Cortex of kidney (tissue), 1 donor: ENCODE measurements at places on chromosomes 3 and 15.

DNA sequence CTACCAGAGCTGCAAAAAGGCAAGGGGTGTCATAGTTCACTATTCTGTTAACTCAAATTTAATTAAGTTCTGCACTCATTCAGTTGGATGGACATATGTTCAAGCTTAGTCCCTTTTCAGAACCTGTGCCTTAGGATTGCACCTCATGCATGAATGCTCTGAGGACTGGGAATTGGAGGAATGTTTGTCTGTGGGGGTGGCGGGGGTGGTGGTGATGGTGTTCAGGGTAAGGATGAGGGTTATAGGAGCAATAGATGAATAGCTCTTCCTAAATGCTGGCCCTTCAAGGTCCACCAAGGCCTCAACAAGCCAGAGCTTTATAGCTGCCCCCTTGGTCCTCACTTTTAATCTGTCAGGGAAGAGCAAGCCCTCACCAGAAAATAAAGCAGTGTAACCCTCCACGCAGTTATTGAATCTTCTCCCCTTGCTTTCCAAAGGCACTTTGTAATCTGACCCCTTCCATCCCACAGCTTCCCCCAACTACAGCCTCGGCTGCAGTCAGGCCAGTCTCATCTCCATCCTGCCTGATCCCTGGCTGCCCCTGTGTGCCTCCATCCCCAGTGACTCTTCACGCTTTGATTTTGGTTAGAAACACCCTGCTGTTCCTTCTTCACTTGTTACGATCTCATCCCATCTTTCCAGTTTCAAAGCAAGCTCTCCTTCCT, 221.6 kb upstream of the LMCD1 start:
- DNase-seq = no peak

- no peak for DNase-seq
Observed at GRCh38 chr3:129023909-129024308, 22.8 kb downstream of the EFCC1 start.

- DNase-seq = no peak
Observed at GRCh38 chr3:9675736-9676290, 26.5 kb downstream of the MTMR14 start.

- no peak for DNase-seq
Observed at GRCh38 chr3:65869798-65870197, 168.9 kb downstream of the MAGI1 start.

DNA sequence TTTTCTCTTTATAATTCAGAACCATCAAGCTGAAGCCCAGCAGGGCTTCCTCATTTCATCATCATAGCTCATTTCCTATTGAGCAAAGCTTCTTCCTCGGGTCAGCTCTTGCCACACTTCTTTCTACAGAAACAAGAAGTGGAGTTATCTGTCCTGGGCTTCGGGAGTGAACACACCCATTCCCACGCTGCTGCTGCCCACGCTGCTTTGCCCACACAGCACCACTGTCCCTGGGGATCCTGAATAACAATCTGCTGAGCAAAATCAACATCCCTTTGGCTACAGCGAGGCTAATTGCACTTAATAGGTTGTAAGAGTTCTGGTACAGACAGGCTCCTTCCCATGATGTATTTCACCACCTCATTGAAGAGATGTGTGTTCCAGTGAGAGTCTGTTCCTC, 23.7 kb downstream of the CEP19 start:
- no peak for DNase-seq

DNA sequence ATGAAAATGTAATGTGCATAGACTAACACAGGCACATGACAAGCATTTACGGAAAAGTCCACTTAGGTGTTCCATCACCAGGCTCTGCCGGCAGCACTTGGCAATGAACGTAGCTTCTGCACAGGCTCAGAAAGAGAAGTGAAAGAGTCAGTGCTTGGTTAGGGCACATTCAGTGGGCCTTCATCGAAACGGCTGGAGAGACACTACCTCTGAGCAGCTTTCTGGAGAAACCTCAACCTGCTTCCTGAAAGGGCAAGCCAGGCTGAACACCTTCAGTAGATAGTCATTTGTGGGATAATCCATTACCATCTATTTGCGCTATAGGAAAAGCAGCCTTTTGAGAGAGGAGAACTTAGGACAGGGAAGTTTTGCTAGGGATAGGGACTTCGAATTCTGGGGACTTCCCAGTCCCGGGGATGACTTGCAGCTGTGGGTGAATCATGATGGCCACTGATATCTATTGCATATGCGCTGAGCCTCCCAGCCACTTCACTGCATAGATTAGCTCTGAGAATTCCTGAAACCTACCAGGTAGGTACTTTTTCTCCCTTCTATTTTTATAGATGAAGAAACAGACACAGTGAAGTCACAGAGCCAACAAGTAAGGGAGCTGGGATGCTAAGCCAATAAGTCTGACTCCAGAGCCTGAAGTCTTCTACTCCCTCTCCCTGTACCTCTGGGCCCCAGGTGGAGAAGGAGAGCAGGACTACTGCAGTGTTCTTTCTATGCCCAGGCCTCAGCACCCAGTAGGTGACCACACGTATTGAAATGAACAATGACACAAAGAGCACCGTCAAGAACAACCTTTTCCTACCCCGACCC, 4.2 kb upstream of the SH2D7 start:
- DNase-seq = no peak

GRCh38 chr15:67115586-67115969, 50.2 kb downstream of the SMAD3 start:
- DNase-seq = no peak

DNA sequence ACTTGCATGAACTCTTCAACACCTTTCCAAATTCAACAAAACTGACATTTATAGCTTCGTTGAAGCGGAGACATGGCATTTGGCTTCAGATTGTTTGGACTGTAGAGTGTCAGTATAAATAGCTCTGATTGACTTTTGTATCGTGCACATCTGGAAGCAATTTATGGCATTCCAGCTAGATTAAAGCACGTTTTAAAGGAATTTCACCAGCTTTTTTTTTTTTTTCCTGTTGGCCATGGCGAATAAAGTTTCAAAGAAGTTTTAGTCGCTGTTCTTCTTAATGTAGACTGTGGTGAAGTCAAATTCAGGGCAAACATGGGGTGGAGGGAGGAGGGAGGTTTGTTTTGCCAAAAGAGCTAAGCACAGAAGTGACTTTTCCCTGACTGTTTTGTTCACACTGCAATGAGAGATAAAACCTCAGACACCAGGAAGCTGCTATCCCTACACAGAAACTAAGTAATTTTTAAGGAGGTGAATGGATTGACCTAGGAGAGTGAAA, 391.0 kb upstream of the RARB start:
- DNase-seq = no peak

GRCh38 chr3:44132061-44132460, 109.6 kb upstream of the TOPAZ1 start:
- DNase-seq = no peak

DNA sequence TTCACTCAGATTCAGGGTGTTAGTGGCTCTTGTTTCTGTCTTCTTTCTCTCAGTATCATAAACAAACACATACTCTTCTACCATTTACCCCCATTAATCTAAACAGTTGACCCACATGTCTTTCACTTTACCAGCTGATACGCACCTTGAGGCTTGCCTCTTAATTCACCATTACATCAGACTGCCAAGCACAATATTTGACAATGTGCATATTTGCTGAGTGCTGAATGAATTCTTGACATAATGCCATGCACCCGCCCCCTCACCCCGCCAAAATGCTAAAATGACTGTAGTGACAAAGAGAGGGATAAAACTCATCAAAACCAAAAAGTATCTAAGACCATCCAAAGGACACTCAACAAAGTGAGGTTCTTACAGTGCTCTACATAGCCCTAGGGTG, 57.4 kb downstream of the NGLY1 start:
- no peak for DNase-seq

GRCh38 chr3:26712211-26713026, 89.8 kb downstream of the LRRC3B start:
- DNase-seq = no peak

DNA sequence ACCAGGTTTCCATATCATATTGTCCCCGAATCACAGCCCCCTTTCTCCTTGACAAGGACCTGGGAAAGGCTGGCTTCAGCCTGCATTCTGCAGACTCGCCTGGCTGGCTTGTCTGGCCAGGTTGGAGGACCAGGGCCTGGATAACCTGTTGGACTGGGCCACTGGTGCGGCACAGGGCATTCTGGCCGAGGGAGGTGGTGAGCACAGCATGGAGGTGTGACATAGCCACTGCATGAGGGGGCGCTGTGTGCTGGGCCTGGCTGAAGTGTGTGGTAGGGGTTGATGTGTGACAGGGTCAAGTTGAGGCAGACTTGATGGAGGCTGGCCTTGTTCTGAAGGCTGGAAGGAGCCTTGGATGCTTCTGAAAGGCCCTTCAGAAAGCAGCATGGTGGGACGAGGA, 2.9 kb downstream of the ESYT3 start:
- no peak for DNase-seq

DNA sequence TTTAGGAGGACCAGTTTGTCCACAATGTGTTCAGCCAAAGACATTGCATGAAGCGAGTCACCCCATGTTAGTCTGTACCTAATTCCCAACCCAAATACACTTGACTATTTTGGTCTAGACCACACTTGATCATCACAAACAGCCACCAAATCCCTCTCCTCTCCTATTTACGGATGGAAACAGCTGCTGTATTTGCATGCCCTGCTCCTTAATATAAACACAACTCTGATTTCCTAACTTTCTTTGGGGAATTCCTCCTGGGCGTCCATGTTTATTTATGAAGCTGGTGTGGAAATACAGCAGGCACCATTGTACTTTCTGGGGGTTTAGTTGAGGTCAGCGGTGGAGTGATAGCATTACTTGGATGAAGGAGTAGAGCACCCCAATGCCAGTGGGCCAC, 235.2 kb downstream of the TLE3 start:
- DNase-seq = no peak

GRCh38 chr3:142647856-142648255, 51.7 kb downstream of the PLS1 start:
- no peak for DNase-seq

DNA sequence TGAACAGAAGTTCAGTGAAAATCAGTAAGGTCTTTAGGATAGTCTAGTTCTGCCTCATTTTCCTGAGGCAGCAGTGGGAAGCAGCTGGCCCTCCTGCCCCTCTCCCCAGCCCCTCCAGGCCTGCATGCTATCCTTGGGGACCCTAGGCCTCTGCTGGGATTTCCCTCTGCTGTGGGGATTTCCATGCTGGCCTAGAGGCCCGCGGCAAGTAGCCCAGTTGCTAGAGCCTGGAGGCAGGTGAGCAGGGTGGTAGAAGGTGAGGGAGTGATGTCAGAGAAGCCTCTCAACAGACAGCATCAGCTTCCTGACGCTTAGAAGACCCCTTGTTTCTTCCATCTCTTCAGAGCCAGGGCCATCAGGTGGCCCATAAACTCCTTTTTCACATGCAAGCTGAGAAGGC, 305.8 kb upstream of the THBS1 start:
- no peak for DNase-seq

GRCh38 chr3:197080344-197080743, 50.7 kb upstream of the MELTF start:
- no peak for DNase-seq

- no peak for DNase-seq
Observed at GRCh38 chr3:67819447-67819846, 165.0 kb upstream of the SUCLG2 start.

DNA sequence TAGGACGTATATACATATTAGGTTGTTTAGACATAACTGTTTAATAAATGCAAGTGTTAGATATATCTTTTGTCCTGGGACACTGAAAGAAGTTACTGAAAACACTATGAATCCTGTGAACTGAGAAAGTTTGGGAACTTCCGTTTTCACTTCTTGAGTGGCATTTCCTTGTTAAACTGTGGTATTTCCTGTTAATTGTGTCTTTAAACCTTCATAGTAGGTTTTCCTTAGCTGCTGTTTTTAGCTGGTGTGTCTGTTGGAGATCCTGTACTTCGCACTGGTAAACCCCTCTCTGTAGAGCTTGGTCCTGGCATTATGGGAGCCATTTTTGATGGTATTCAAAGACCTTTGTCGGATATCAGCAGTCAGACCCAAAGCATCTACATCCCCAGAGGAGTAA, 37.1 kb downstream of the ATP6V1A start:
- no peak for DNase-seq

GRCh38 chr3:73197187-73197586, 135.7 kb downstream of the EBLN2 start:
- DNase-seq = no peak

- DNase-seq = no peak
Observed at GRCh38 chr3:110391640-110392395, 679.8 kb upstream of the NECTIN3 start.

DNA sequence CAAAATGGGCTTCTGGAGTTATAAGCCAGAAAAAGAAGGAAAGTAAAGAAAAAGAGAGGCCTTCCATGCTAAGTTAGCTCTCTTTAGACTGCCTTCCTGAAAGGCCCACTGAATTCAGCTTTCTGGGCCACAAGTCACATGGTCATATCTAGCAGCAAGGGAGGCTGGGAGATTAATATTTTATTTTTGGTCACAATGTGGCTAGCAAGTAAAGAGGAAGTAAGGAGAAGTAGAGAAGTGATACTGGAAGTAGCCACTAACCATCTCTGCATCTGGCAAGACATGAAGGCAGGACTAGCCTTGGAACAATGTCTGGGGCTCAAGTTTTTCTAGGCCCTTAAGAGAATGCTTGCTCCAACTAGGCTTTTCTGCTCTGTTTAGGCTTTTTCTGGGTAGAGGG, 81.8 kb upstream of the UBE2E1 start:
- no peak for DNase-seq
